ENCODE measurements at places on chromosomes 2 and 18. TPM values are rescaled to one million over a fixed set of nuclear protein-coding genes. Genes with fewer than 3 reads are reported as not detected.

DNA sequence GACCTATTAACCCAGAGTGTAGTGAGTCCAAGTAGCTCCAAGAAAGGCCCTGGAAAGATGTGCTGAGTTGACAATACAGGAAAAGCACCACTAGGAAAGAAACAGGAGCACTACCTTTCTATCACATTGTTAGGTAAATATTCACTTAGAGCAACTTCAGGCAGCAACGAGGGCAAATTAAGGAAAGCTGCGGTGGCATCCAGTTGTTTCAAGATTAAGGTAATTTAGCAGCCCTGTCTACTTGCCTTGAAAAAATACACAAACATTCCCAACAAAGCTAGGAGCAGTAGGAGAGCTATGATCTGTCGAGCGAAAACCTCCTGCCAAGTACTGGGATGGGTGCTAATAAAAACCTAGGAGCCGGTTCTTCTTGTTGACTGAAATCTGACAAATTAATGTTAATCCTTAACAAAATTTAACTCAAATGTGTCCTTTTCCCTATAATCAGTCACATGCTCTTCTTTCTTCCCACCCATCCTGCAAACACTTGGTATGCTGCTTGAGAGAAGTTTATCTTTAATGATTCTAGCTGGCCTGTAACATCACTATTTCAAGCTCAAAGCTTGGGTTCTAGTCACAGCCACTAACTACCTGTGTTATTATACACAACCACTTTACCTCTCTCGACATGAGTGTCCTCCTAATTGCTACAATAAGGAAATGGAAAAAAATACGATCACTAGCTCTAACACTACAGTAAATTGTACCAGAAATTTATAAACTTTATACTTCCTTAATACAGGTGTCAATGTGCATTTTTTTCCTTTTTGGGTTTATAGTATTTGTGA, 2.0 kb downstream of the ACAA2 start:
- no peak for DNase-seq

DNA sequence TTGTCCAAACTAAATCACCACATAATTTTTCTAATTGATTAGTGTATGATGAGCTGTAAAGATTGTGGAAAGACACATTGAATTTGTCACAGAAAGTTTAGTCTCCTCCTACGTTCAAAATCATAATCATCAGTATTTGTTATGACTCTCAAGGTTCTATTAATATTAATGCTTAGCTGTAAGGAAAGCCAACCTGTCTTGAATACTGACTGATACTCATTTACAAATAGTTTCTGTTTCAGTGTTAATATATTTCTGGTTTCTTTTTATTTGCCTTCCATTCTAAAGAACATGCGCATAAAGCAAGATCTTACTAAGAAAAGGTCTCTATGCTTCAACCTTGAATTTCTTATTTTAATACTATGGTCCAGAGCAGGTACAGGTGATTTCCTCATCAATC, 55.1 kb downstream of the CPS1 start:
- no peak for DNase-seq

GRCh38 chr2:29689666-29690065, 231.7 kb downstream of the ALK start:
- DNase-seq, result no peak

GRCh38 chr2:22952656-22953225, 432.2 kb upstream of the KLHL29 start:
- DNase-seq, result no peak

STARD6 gene
- total RNA-seq, result not detected

PROKR1 gene
- total RNA-seq, result not detected

SERPINB2 gene
- total RNA-seq, result 0.38 TPM

QPCT gene
- total RNA-seq, result 4.9 TPM

POTEC gene
- total RNA-seq, result not detected

UPP2 gene
- not detected for total RNA-seq
